ENCODE measurements at places on chromosomes 4 and X. TPM values are rescaled to one million over a fixed set of nuclear protein-coding genes. Genes with fewer than 3 reads are reported as not detected.

The GAGE1 gene
- total RNA-seq, result not detected

The REPS2 gene
- not detected for total RNA-seq

The LDOC1 gene
- total RNA-seq, result 8.7 TPM

The GABRE gene
- not detected for total RNA-seq

The DIPK2B gene
- total RNA-seq, result not detected
